ENCODE measurements at places on chromosomes 2 and 18.
A peak's percentile ranks its signal among the peaks of the same experiment; 100 is the strongest.

- DNase-seq = peak; percentile 12
Measured at GRCh38 chr2:235002198-235003095, 50.6 kb downstream of the SH3BP4 start.

DNA sequence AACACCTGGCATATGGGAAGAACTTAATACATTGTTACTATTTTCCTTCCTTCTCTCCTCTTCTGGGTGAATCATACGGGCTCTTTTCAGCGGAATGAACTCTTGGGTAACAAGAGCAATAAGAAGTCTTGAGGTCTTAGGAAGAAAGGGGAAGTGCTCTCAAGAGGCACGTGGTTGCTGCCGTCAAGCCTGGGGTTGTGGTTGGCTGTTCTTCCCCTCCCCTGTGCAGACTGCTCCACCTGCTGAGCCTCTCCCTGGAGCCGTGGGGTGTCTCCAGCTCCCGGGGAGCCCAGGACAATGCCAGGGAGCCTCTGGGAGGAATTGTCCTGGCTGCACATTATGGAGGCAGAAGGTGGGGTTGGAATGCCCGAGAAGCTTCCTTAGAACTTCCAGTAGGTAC is 19.4 kb downstream of the TOGARAM2 start:
- DNase-seq = peak; percentile 97

DNA sequence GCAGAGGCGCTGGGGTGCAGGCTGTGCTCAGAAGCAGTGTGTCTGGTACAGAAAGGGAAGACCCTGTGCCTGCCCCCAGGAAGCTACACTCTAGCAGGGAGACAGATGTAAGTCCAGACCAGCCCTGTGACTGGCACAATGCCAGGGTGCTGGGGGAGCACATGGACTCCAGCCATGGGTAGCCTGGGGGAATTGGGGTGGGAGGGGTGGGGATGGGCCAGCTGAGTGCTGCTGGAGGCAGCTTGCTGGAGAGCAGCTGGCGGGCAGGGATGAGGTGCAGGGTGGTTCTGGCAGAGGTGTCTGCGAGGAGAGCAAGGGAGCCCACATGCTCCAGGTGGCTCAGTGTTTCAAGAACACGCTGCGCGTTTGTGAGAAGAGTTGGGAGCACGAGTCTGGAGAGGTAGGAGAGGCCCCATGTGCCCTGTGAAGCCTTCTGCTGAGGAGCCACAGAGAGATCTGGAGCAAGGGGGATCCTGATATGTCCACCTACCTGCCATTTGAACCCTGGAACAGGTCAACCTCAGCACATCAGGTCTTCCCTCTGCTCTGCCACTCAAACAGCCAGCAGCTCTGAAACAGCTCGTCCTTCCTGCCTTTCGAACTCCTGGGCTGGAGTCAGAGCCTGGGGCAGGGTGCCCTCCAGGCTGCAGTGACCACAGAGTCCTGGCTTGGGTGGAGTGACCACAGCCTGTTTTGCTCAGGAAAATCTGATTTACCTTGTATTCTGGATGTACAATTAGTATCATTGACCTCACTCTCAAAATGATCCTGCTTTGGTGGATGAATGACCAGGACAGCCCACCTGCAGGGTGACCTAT is 15.1 kb downstream of the ALLC start:
- DNase-seq = no peak

- DNase-seq = peak; percentile 55
Measured at GRCh38 chr2:6896930-6897759, 19.6 kb downstream of the RSAD2 start.
